AG20443 (cell line): ENCODE measurements at places on chromosomes 1 and 21.
A peak's percentile ranks its signal among the peaks of the same experiment; 100 is the strongest.

GRCh38 chr1:198788561-198789064, 149.8 kb downstream of the PTPRC start:
- no peak for DNase-seq

GRCh38 chr1:182565537-182565936, 23.5 kb downstream of the RNASEL start:
- DNase-seq, result no peak

DNA sequence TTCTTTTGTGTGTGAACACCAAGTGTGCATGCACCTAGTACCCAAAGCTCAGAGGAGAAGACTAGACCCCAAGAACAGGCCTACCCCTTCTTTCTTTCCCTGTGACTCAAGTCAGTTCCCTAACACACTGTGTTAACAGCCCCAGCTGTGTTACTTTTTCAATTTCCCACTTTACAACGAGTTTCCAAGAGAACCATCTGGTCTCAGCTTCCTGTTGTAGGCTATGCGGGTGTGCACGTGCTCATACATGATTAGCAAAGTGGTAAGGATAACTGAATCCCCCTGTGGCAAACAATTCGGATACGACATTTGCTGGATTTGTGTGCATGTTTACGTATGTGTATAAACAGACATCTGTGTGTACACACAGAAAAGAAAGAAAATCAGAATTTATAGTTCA, 17.9 kb downstream of the IFNAR2 start:
- DNase-seq, result no peak

GRCh38 chr21:14718951-14719350, 172.8 kb upstream of the SAMSN1 start:
- no peak for DNase-seq

GRCh38 chr1:68314151-68314780, 81.9 kb upstream of the WLS start:
- no peak for DNase-seq

GRCh38 chr1:28632560-28632959, 10.3 kb downstream of the TAF12 start:
- no peak for DNase-seq

DNA sequence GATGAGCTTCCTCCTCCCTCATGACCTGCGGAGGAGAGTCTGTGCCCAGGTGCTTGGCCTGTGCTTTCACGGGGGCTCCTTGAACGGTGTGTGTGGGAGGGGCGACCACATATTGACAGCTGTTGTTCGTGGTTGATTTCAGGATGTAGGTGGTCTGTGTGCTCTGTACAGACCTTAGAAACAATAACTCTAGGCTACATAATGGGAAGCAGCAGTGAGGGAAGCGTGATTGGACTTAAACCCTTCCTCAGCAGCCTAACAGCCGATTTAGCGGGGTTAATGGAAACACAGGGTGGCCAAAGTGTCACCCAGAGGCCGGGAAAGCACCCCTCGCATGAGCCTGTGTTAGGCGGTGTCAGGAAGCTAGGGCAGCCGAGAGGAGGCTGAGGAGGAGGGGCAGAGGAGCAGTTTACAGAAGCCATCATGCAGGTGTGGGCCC, 56.0 kb downstream of the TBCE start:
- DNase-seq, result no peak

GRCh38 chr1:108188801-108189200, 11.3 kb downstream of the SLC25A24 start:
- DNase-seq, result no peak

- peak; percentile 50 for DNase-seq
Measured at GRCh38 chr1:173190101-173190936, 16.8 kb downstream of the TNFSF4 start.

DNA sequence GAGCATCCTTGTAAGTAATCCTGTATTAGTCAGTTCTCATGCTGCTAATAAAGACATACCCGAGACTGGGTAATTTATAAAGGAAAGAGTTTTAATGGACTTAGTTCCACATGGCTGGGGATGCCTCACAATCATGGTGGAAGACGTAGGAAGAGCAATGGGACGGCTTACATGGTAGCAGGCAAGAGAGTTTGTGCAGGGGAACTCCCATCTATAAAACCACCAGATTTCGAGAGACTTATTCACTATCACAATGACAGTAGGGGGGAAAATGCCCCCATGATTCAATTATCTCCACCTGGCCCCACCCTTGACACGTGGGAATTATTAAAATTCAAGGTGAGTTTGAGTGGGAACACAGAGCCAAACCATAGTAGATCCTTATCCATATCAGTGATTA, 124.7 kb downstream of the HIVEP3 start:
- DNase-seq, result no peak

GRCh38 chr1:93694819-93695218, 13.2 kb upstream of the BCAR3 start:
- DNase-seq, result peak; percentile 35

- DNase-seq, result no peak
Measured at GRCh38 chr1:96901783-96902363, 180.3 kb downstream of the PTBP2 start.

DNA sequence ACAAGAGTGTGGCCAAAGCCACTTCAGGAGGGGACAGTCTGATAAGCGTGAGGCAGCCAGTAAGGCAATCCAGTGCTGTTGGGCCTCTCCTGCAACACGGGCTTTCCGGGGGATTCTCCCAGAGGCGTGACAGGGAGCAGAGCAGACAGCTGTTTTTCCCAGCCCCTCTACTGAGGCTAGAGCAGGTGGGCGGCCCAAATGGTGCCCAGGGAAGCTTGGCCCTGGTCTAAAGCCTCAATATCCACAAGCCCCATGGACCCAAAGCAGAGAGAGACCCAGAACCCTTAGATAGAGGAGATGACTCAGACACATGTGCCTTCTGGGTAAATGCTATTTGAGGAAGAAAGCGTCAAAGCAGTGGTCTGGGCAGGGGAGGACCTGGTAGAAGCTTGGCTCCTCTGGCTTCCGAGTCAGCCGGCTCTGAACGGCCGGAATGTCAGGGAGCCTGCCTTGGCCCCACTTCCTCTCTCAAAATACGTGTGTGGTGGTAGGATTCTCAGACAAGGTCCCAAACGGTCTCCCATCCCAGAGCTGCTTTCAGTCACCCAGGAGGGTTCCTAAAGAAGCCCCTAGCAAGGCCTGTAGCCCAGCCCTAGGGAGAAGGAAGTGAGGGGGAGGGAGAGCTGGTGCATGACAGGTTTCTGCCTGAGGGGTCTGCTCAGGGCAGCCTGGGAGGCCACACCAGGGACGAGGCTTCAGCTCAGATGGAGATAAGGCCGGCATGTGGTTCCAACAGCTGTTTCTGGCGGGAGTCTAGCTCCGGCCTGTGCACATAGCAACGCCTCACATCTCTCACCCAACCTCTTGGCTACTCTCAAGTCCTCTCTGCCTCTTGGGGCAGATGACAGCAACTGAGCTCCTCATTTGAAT, 28.8 kb downstream of the PIK3C2B start:
- DNase-seq, result no peak

DNA sequence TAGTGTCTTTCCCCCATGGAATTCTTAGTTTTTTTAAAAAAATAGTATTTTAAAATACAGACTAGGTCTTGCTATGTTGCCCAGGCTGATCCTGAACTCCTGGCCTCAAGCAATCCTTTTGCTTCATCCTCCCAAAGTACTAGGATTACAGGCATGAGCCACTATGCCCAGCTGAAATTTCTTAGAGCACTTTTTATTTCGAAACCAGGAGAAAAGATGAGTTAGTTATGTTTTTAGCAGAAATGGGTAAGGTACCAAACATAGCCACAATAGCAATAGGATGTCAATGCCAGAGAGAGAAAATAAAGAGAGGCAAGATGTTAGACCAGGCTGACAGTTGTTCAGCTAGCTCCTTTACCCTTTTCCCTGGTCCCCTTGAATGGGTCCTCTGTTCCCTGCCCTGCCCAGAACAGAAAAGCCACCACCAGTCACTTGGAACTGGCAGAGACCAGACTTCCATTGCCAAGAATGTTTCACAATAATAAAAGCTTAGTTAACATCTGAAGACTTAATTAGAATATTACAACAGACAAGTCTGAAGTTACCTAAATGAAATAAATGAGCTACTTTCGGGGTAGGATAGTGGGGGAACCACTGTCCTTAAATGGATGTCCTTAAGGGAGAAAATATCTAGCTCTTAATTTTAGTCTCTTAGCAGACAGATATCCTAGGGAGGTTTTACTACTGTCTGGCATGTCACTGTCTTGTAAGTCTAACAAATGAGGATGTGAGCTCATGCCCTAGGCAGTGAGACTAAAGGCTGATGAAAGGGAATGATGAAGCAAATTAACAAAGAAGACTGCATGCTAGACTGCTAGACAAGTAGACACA, 54.3 kb downstream of the ABL2 start:
- DNase-seq, result peak; percentile 62

- DNase-seq, result no peak
Measured at GRCh38 chr1:195973311-195973904, 634.8 kb downstream of the KCNT2 start.
